Nephron progenitor cell (in vitro differentiated cells): ENCODE measurements at places on chromosomes 2 and 18.

GRCh38 chr2:181037922-181038321 is 57.5 kb downstream of the UBE2E3 start:
- DNase-seq = no peak

- DNase-seq = no peak
These were observed 24.5 kb upstream of the RAPGEF4 start for GRCh38 chr2:172711110-172711509.

GRCh38 chr2:98473995-98474780 is 29.5 kb downstream of the INPP4A start:
- no peak for DNase-seq

DNA sequence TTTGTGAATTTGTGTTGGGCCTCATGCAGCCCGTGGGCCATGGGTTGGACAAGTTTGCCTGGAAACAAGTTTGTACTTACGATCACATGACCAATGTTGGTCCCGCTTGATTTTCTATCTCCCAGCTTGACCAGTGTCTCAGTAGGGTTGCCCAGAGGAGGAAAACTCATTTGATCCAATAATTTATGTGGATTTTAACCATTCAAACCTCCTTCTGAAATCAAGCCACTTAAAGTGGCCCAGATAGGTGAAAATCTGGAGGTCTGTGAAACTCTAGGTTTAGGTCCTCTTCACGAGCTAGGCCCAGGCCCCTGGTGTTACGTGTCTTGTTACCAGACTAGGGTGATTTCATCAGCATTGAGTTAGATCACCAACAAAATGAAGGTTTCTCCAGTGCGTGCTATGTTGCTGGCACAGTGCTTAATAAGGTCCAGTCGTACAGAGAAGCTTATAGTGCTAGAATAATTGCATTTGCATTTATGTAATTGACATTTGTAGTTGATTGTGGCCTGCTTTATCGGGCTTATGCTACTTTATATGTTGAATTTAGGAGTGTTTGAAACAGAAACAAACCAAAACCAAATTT is 4.4 kb downstream of the ACTR2 start:
- DNase-seq = no peak

GRCh38 chr2:100262555-100263320 is 59.6 kb downstream of the LONRF2 start:
- DNase-seq = peak; percentile 81

DNA sequence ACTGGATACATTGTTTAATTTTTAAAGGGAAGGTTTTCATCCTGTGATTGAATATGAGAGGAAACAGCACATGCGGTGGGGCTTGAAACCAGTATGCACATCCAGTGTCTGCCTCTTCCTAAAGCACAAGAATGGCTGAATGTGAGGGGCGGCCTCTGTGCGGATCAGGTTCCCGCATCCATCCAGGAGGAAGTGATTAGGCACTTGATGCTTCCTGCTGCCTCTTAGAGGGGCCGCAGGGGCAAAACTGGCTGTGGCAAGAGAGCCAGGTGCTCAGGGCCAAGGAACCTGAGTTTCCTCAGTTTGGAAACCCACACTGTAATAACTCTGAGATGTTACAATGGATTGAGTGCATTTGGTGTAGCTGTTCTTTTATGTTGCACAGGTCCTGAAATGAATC is 48.8 kb downstream of the THNSL2 start:
- DNase-seq = no peak

GRCh38 chr2:174554529-174555150 is 43.0 kb downstream of the WIPF1 start:
- DNase-seq = no peak
